ENCODE measurements at places on chromosomes 12 and 14.

GRCh38 chr12:112107306-112108201 is 1.0 kb downstream of the NAA25 start:
- peak; percentile 35 for DNase-seq

DNA sequence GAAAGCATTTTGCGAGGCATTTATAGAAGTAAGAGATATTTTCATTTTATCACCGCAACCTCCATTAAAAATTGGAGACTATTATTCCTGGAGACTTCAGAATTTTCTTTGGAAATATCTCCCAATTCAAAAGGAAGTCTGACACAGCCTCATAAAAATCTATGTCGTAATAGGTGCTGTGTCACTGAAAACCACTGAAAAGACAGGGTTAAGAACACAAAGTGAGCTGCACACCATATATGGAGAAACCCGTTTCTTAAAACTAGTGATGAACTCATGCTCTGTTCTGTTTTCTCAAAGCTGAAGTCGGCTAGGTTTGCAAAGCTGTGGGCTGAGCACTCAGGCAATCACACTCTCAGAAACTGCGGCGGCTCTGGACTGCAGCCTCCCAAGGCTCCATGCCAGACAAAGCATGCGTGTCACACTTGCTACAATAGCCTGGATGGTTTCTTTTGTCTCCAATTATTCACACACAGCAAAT is at the start of gene GLIPR1:
Gene GLIPR1, plus strand, starts transcription at position 287 of the 481 bp plus-strand sequence. Its CDS starts 126 bp downstream, at position 413.
- peak; percentile 99 for DNase-seq

DNA sequence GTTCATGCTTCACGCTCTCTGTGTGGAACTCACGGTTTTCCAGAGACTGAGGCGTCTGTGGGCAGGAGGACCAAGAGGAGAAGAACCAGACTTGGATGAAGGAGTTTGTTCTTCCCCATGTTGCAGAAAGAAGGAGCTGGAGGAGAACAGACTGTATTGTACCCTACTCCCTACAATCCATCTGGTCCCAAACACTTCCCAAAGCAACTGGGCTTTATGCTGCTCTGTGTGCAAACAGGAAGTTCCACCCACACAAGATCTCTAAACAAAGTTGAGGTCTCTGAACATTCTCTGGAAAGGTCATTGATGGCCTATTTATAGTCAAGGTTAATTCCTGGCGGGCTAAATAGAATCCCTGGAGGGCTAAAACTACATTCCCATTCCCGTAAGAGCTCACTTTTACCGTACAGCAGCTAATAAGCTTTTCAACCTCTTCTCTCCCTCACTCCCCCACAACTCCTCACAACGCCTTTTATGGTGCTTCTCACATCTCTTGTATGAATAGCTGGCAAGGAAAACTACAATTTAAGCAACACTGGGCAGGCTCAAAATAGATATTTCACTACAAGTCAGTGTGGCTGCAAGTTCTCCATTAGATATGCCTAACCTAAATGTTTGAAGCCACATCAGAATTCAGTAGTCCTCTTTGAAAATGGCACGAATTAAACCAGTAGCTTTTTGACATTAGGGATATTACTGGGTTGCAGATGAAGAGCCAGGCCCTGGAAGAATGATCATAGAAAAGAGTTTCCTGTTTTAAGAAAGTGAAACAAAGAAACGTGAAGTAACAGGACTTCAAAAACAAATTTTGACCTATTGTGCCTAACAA is at the start of gene A2M:
Gene A2M, minus strand, starts transcription at position 189 of the 829 bp plus-strand sequence. Its CDS starts 70 bp downstream, at position 119.
- no peak for DNase-seq

DNA sequence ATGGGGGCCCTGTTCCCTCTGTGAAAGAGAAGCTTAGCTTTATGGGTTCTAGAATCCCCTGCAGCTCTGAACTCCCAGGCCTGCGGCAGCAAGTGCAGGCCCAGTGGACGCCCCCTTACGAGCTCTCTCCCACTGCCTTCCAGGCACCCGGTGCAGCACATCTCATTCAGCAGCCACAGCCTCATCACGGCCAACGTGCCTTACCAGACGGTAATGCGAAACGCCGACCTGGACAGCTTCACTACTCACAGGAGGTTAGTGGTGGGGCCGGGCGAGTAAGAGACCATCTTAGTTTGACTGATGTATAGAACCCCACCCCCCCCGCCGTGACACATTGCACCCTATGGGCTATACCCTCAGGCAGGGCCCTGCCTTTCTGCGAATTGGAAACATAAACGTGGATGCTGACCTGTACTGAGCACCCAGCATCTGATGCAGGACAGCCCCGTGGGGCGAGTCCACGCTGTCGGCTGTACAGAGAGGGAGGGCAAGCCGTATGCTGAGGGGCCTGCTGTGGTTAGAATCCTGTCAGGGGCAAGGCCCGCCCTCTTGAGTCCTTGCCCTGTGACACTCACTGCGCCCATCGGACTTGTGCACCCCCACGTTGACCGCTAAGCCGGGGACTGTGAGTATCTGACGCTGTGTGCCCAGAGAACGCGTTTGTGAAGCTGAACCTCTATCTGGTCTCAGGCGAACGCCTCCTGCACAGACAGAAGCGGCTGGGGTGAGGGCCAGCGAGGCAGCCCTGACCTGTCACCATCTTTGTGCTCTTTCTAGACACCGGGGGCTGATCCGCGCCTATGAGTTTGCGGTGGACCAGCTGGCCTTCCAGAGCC is 71.7 kb downstream of the TESC start:
- no peak for DNase-seq

DNA sequence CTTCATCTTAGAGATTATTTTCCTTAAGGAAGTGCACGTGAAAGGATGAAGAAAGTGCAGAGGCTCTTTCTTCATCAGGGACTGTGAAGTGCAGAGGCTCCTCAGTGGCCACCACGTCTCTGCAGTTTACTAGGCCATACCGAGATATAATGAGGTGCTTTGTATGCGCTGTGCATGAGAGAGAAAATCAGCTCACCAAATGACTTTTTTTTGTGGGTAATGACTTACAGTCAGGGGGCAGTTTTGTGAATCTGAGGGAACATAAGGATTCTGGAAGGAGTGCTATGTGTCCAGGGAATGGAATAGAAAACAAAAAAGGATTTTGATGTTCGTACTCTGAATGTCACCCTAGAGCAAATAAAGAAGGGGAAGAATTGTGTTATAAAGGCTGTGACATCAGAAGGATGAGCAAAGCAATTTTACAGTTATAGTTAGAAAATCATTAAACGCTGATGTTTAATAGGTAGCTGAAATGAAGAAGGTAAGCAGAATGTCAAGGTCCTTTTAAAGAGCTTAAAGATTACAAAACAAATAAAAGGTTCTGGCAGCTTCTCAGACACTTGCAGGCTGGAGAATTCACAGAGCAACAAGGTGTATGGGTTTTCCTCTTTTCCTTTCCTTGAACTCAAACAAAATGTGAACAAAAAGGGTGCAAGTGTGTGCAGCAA is 247.5 kb upstream of the NOVA1 start:
- DNase-seq: no peak

DNA sequence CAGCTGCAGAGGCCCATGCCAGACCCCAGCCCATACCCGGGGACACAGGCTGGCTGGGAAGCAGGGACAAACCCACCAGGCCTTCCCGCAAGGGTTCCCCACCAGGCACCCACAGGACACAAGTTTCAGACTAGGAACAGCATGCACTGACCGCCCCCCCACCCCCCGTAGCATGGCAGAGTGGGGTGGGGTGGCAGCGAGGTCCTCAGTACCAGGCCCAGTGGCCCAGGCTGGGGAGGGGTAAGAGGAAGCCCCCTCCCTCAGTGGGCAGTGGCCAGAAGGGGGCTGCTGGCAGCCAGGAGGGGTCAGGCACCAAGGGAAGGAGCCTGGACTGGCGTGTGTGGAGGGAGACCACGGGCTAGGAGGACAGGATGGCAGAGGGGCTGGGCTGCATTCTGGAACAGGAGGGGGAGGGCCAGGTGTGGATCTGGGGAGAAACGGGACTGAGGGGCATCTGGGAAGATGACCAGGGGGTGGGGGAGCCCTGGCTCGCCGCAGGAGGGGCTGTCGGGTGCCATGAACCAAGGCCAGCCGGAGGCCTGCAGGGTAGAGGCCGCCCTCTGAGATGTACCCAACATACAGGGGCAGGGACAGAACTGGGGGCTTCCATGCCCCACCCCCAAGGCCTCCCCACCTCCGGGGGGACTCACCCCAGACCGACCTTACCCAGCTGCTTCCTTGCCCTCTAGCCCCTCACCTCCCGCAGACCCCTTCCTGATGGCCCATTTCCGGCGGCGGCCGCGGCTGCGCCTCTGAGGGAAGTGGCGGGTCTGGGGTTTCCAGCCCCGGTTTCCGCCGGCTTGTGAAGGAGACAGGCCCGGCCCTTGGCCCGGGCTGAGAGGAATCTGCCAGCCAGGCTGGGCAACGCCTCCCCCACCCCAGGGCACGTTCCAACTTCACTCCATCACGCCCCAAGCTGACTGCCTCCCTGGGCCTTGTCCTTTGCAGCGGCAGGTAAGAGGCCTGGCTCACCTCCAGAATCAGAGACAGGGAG is 5.6 kb upstream of the JAG2 start:
- DNase-seq: no peak

- DNase-seq: no peak
These were observed 18.3 kb downstream of the SLC17A8 start for GRCh38 chr12:100375038-100375735.

DNA sequence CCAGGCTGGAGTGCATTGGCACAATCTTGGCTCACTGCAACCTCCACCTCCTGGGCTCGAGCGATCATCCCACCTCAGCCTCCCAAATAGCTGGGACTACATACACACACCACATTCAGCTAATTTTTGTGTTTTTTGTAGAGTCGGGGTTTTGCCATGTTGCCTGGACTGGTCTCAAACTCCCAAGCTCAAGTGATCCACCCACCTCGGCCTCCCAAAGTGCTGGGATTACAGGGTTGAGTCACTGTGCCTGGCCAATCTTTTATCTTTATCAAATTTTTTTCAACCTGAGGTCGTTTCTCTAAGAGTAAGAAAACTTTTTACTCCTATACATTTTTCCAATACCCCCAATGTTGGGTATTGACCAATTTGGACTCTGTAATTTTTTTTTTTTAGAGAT is 40.0 kb upstream of the NAP1L1 start:
- DNase-seq: no peak

DNA sequence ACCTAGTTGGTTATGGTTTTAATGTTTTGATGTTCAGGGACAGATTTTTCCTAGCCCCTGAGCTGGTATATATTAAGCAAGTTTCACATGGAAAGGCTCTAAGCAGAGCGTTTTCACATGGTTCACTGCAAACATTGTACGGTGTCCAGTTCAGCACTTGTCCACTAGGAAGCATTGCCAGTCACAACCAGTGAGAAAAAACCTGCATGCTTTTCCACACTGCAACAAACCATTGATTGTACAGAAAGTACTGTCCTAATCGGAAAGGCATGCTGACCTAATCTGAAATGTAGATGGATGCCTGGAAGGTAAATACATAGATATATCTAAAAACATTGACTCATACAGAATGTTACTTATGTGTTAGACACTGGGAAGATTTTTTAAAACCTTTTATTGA is 25.0 kb upstream of the NPAS3 start:
- no peak for DNase-seq

GRCh38 chr12:16857456-16857923 is 251.5 kb upstream of the LMO3 start:
- no peak for DNase-seq

GRCh38 chr14:95440496-95440895 is 76.0 kb downstream of the SYNE3 start:
- no peak for DNase-seq

- DNase-seq: no peak
These were observed 95.2 kb downstream of the GTF2A1 start for GRCh38 chr14:81125536-81125935.

DNA sequence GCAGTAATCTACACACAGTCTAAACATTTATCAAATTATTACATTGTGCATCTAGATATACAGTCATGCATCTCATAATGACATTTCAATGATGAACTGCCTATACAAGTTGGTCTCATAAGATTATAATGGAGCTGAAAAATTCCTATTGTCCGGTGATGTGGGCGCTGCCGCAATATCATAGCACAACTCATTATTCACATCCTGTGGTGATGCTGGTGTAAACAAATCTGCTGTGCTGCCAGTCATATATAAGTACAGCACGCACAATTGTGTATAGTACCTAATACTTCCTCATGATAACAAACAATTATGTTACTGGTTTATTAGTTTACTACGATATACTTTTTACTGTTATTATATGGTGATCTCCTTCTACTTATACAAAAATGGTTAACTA is 768.8 kb upstream of the NOVA1 start:
- DNase-seq: no peak

- DNase-seq: peak; percentile 82
These were observed 6.3 kb upstream of the SERPINA1 start for GRCh38 chr14:94394581-94395207.

DNA sequence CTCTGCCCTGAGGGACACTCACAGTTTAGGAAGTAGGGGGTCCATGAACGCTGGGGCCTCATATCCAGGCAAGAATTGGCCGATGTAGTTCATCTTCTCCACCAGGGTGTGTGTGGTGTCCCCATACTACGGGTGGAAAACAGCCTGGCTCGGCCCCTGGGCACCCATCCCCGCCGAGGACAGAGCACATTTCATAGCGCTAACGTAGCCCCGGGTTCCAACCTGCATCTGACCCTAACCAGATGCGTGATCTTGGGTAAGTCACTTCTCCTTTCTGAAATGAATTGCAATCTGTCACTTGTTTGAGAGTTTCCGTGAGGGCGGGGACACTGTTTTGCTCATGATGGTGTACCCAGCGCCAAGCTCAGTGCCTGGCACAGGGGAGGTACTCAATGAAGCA is 9.0 kb downstream of the HPD start:
- no peak for DNase-seq

GRCh38 chr12:132544498-132544897 is 54.5 kb downstream of the FBRSL1 start:
- DNase-seq: no peak

DNA sequence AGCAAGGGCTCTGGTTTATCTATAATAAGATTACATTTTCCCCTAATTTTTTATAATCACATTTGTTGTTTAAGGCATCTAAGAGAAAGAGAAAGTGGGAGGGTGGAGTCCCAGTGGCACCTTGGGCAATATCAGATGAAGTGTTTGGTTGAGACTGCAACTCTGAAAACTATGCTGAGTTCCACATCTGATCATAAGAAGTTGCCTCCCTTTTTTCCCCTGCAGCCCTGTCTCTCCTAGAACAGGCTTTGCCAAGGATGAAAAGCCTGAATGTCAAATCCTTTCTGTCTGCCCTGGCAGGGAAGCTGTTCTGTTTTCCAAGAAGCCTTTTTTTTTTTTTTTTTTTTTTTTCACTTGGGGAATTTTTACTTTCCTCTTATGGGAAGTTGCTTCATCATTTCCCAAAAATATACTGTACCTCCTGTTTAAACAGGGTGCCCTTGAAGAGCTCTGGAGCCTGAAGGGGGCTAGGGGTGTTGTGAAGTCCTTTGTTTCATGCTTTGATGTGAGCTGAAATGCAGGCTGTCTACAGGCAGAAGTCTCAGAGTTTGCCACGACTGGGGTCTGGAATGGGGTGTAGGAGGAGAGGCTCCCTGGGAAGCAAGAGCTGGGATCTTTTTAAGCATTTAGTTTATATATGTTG is 71.3 kb downstream of the SUSD6 start:
- peak; percentile 46 for DNase-seq

- DNase-seq: no peak
These were observed 37.0 kb downstream of the ZFHX2 start for GRCh38 chr14:23514644-23514957.

GRCh38 chr12:33052141-33053051 is 155.8 kb upstream of the PKP2 start:
- no peak for DNase-seq

- DNase-seq: no peak
These were observed 78.9 kb downstream of the DACT1 start for GRCh38 chr14:58716706-58717105.

Data from amniotic epithelial cell (primary cell).